ENCODE measurements at places on chromosomes 2 and 18.

DNA sequence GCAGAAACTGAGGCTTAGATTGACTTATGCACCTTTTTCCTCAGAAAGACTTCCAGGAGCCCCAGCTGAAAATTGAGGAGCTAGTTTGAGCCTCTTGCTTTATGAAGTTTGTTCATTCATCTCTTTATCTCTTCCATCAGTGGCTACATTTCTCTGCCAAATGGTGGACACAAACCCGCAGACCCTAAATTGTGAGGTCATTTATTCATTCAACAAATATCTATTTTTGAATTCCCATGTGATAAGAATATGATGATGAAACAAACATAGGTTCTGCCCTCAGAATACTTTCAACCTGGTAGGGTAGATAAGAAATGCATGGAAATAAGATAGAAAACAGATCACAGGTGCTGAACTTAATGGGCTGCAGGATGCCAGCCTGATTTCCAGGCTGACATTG lies 309.4 kb downstream of the TNS1 start:
- no peak for DNase-seq

DNA sequence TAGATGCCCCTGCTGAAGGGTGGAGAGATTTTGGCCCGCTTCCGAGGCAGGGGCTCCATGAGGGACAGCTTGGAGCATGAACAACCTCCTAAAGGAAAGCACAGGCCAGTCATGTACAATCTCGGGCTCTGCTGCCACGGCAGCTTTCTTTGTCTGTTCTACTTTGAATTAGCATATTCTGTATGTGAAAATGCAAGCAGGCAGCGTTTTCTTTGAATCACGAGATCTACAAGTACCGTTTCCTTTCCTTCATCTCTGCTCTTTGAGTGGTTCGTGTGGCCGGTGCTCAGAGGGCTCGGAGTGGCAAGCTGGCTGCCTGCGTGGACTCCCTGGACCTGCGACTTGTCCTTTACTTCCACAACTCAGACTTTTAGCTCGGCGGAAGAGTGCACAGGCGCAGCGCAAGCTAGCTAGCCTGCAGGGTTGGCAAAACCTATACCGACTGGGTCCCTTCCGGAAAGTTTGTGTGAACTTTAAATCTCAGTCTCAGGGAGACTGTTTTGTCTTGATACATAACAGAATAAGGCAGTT lies 6.9 kb downstream of the TWIST2 start:
- DNase-seq: no peak

DNA sequence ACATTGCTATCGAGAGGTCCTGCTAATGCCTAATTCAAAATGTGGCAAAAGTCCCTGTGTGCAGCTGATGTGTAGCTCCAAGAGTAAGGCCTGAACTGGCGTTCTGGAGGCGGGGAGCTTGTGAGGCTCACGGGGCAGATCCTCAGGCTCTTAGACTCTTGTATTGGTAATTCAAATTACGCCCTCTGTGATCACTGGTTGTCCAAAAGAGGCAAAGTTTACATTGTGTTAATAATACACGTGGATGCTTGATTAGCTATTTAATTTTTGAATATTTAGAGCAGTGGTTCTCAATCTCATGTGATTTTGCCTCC lies 12.4 kb upstream of the CRYGA start:
- no peak for DNase-seq

DNA sequence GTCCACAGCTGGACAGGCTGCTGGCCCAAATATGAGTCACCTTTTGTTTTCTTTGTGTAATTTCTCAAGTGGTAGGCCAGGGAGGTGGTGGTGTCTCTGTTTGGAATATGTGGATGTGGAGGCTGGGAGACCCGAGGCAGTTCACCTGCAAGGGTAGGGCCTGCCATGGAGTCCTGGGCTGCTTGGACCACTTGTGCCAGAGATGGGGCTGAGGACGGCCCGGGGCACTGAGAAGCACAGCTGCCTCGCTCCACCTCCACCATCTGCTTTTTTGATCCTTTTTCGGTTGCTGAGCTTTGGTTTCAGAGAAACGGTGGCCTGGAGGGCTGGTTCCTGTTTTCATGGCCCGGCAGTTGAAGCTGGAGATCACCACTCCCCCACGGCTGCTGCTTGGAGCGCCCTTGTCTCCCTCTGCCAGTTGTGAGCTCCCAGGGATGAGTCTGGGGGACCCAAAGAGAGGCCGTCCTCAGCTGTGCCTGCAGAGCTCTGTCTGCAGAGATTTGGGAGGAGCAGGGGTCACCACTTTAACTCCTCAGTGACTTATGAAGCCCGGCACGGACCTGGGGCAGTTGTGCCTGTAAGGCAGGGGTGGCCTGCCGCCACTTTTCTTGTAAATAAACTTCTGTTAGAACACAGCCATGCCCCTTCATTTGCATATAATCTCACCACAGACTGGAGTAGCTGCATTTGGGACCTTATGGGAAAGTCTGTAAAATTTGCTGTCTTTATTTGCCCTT lies 67.6 kb upstream of the MCFD2 start:
- no peak for DNase-seq
